ENCODE measurements at places on chromosomes 1 and 21. TPM values are rescaled to one million over a fixed set of nuclear protein-coding genes. Genes with fewer than 3 reads are reported as not detected.

GRCh38 chr1:235423214-235423652, 56.0 kb downstream of the TBCE start:
- peaks cover 5% of the 10 kb centered on the region for H3K36me3 ChIP-seq
- H3K4me1 ChIP-seq: peaks cover 20% of the 10 kb centered on the region
- no peak overlapping the region for H3K4me3 ChIP-seq
- DNase-seq: peak; percentile 9
- H3K27ac ChIP-seq: peak overlapping the region; percentile 87

DNA sequence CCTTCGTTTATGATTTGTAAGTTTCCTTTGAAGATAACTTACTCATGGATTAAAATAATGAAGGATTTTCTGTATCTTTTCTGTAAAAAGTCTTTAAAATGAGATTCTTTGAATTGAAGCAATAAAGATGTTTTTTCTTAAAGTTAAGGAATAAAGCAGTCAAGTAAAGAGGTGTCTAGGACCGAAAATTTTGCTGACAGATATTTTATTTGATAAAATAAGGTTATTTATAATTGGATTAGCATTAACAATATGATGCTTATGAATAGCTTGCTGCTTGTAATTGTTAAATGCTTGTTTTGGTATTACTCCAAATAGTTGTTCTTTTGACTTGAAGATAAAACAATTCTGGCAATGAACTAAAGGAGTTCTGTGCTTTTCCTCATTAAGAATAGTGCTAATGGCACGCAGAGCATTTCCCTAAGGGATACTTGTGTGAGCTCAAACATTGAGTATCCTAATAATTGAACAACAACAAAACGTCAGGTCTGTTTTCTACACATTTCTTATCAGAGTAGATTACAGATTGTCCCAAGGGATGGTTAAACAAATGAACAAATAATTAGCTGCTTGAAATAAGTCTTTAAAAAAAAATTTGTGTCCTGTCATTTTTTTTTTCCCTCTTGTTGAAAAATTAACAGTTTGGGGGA, 16.6 kb downstream of the TSNAX start:
- no peak overlapping the region for H3K27ac ChIP-seq
- H3K27me3 ChIP-seq: no peaks in the 10 kb centered on the region
- H3K4me3 ChIP-seq: no peak overlapping the region
- H3K4me1 ChIP-seq: peaks cover 24% of the 10 kb centered on the region
- H3K36me3 ChIP-seq: peaks cover 19% of the 10 kb centered on the region

DNA sequence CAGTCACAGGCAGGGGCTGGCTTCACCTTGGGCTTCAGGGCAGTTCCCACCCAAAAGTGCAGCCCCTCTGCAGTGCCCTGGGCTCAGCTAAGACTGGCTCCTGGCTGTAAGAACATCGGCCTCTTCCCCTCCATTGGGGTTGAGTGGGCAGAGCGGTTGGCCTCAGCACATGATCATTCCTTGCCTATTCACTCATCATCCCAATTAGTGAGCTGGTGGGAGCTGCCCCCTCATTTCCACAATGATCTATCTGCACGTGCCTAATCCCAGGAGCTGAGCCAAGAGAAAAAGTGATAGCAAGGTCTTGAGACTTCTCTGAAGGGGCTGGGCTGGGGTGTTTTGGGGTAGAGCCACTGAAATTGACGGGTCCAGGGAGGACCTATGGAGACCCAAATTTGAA, 133.6 kb downstream of the SYF2 start:
- peaks cover 4% of the 10 kb centered on the region for H3K27me3 ChIP-seq
- H3K36me3 ChIP-seq: no peaks in the 10 kb centered on the region
- DNase-seq: no peak

DNA sequence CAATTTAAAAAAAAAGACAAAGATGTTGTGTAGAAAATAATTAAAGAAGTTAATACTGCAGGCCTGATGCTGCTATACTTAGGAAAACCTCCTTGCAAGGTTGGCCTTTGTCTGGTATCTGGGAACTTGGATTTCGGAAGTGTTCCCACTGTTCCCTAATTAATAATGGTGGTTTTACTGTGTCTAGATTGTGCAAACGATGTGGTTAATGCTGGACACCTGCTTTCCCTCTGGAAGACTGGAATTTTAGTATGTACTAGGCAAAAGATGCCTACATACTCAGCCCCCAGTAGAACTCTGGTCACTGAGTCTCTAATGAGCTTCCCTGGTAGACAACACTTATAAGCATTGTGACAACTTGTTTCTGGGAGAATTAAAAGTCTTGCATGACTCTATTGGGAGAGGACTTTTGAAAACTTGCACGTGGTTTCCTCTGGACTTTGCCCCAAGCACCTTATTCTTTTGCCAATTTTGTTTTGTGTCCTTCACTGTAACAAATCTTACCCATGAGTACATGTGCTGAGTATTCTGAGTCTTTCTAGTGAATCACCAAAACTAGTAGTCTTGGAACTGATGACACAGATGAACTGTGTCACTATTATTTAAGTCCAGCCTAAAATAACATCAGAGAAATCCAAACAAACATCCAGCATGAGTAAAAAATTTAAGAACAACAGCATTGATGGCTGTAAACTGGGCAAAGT, 40.4 kb downstream of the LIN9 start:
- DNase-seq: no peak
- H3K27ac ChIP-seq: no peak overlapping the region
- no peak overlapping the region for H3K4me3 ChIP-seq
- H3K36me3 ChIP-seq: no peaks in the 10 kb centered on the region
- H3K27me3 ChIP-seq: no peaks in the 10 kb centered on the region

DNA sequence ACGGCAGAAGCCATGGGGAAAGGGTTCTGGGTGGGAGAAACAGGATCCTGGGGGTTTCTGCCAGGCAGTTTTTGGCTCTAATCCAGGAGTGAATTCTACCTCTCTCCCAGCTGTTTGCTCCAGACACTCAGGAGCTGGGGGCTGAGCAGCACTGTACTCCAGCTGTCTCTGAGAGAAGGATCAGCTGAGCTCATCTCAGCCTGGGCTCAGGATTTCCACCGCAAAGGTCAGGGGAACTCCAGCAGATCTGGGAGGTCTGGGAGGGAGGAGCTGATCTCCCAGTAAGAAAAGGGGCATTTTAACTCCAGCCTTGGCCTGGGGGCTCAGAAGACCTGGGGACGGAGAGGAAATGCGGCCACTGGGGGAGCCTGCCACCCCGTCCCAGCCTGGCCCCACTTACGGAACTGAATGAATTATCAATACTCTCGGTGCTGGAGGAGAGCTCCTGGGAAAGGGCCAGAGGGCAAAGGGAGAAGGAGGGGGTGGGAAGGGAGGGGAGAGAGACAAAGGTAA, 17.3 kb downstream of the PI4KB start:
- peaks cover 2% of the 10 kb centered on the region for H3K36me3 ChIP-seq
- peak overlapping the region; percentile 90 for H3K27ac ChIP-seq
- peaks cover 33% of the 10 kb centered on the region for H3K4me1 ChIP-seq
- H3K4me3 ChIP-seq: no peak overlapping the region
- H3K27me3 ChIP-seq: no peaks in the 10 kb centered on the region

DNA sequence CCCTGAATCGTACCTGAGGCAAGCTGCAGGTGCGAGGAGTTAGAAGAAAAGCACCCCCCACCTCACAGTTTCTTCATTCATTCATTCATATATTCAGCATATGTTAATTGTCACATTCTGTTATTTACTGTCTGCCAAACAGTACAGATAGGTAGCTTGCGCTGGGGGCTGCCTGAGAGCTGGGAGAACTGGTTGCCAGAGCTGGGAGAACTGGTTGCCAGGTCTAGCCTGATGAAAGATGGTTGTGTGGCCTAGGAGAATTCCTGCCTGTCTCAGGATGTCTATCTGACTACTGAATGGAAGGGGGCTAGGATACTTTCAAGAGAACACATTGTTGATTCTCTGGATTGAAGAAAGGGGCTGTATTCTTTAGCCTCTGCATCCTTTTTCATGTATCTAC, 225.9 kb upstream of the POU3F1 start:
- DNase-seq: no peak
- H3K27ac ChIP-seq: no peak overlapping the region
- no peaks in the 10 kb centered on the region for H3K36me3 ChIP-seq
- no peak overlapping the region for H3K4me3 ChIP-seq
- no peaks in the 10 kb centered on the region for H3K4me1 ChIP-seq

- no peaks in the 10 kb centered on the region for H3K36me3 ChIP-seq
- no peak overlapping the region for H3K4me3 ChIP-seq
- no peaks in the 10 kb centered on the region for H3K27me3 ChIP-seq
- no peak overlapping the region for H3K27ac ChIP-seq
Observed at GRCh38 chr1:56081173-56081572, 498.2 kb downstream of the PLPP3 start.

DNA sequence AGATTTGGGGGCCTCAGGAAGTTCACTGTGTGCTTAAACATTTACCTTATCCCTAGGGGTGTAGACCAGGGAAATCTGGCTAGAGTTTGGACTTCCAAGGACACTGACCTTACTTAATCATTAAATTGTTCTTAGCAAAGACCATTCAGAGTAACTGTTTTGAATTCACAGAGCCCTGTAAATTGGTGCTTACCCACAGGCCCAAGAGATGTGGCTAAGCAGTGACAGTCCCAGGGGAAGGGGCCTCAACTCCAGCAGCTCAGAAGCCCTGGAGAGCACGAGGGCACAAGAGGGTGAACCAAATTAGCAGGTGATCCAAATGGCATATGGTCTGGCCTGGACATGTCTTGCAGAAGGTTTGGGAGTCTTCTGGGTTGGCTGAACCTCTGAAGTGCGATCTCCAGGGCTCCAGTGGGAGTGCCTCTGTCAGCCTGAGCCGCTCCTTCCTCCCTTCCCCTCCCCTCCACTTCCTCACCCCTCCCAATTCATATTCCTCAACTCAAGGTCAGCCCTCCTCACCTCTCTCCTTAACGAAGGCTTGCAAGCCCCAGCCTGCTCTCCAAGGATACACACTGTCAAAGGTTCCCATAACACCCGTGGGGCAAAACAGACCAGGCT, 4.3 kb downstream of the PAQR7 start:
- no peaks in the 10 kb centered on the region for H3K27me3 ChIP-seq
- peaks cover 10% of the 10 kb centered on the region for H3K4me1 ChIP-seq
- no peak for DNase-seq
- H3K4me3 ChIP-seq: no peak overlapping the region
- H3K36me3 ChIP-seq: no peaks in the 10 kb centered on the region
- H3K27ac ChIP-seq: no peak overlapping the region

GRCh38 chr1:230359992-230360668, 66.0 kb downstream of the PGBD5 start:
- H3K4me1 ChIP-seq: no peaks in the 10 kb centered on the region
- H3K4me3 ChIP-seq: no peak overlapping the region
- no peak for DNase-seq
- H3K36me3 ChIP-seq: no peaks in the 10 kb centered on the region

GRCh38 chr1:202315576-202316168, 26.1 kb downstream of the UBE2T start:
- H3K27ac ChIP-seq: no peak overlapping the region
- DNase-seq: peak; percentile 52
- H3K27me3 ChIP-seq: peaks cover 25% of the 10 kb centered on the region
- peaks cover 6% of the 10 kb centered on the region for H3K4me1 ChIP-seq
- H3K4me3 ChIP-seq: no peak overlapping the region

GRCh38 chr1:165424454-165425216, 20.3 kb downstream of the RXRG start:
- peaks cover 3% of the 10 kb centered on the region for H3K36me3 ChIP-seq
- H3K27ac ChIP-seq: peak overlapping the region; percentile 87
- DNase-seq: no peak
- peak overlapping the region; percentile 88 for H3K4me3 ChIP-seq

DNA sequence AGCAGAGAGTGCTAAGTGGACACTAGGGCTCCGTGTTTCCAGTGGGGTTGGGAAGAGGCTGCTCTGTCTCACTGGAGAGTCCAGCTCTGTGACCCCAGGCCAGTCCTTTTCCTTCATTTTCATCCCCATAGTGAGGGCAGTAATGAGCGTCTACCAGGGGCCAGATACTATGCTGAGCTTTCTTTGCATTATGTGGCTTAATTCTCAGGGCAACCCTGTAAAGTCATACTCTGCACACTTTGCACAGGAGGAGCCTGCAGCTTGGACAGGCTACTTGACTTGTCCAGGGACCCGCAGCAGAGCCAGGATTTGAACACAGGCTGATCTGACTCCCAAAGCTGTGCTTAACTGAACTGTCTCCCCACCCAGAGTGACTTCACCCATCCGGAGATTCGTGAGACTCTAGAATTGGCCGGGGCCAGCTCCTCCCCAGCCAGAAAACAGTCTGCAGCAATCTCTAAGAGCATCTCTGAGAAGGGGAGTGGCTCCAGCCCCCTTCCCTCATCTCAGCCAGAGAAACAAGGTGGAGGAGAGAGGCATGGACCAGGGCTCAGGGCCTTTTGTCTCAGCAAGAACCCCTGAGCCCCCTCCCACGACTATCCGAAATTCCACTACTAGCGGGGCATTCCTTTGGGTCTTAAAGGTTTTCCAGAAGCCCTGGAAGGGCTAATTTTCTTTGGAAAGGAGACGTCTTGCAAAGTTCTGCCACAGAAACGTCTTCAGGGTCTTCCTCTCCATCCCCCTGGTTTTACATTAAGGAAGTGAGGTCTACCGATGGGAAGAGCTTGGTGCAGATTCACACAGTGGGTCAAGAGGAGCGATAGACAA, 866 bp upstream of the FNDC5 start:
- peaks cover 26% of the 10 kb centered on the region for H3K36me3 ChIP-seq
- peaks cover 39% of the 10 kb centered on the region for H3K4me1 ChIP-seq
- H3K27me3 ChIP-seq: peaks cover 68% of the 10 kb centered on the region
- DNase-seq: no peak
- H3K27ac ChIP-seq: no peak overlapping the region
- peak overlapping the region; percentile 75 for H3K4me3 ChIP-seq

Gene CFAP74
- not detected for total RNA-seq

Gene CACNA1S
- total RNA-seq: not detected

Gene CENPF
- total RNA-seq: 3.2 TPM

Gene ARV1
- 5.7 TPM for total RNA-seq

Gene TSACC
- total RNA-seq: not detected

Gene FAM72C
- total RNA-seq: 0.30 TPM

Gene GPATCH3
- total RNA-seq: 26.4 TPM

Gene FAM151A
- not detected for total RNA-seq

Gene ZBED6
- 32.6 TPM for total RNA-seq

Data from T-helper 17 cell (primary cell).